Activated naive CD4-positive, alpha-beta T cell treated with anti-CD3 and anti-CD28 coated beads, Interleukin-2, amount 50 U/mL, for 72 hours (primary cell): ENCODE measurements at places on chromosomes 5 and 9.

GRCh38 chr5:32810804-32811203, 99.7 kb downstream of the NPR3 start:
- DNase-seq: no peak

GRCh38 chr5:178546675-178547033, 43.5 kb downstream of the COL23A1 start:
- no peak for DNase-seq

DNA sequence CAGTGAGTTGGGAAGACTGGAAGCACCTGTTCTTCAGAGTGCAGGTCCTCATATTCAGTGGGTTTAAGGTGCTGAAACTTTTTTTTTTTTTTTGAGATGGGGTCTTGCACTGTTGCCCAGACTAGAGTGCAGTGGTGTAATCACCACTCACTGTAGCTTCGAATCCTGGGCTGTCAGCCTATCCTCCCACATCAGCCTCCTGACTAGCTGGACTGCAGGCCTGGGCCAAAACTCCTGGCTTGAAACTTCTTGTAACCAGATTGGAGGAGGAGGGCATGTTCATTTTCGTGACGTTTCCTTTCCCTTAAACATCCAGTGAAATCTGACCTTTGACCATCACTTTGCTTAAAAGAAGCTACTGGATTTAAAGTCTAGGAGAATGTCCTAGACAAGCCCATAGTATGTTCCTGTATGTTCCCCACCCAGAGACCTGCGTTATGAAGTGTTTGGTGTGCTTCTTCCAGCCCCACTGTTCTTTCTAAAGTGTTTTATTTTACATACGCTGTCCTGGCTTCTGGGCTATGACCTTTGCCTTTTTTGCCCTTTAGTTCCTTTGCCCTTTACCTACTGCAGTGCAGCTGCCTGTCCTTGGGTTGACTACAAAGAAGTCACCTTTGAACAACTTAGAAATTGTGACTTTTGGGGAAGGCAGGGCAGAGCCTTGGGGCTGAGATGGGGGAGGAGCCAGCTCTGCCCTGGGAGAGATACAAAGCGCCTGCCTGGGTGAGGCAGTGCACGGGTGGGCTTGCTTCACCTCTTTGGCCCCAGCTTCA, 18.4 kb downstream of the TENT4A start:
- no peak for DNase-seq

DNA sequence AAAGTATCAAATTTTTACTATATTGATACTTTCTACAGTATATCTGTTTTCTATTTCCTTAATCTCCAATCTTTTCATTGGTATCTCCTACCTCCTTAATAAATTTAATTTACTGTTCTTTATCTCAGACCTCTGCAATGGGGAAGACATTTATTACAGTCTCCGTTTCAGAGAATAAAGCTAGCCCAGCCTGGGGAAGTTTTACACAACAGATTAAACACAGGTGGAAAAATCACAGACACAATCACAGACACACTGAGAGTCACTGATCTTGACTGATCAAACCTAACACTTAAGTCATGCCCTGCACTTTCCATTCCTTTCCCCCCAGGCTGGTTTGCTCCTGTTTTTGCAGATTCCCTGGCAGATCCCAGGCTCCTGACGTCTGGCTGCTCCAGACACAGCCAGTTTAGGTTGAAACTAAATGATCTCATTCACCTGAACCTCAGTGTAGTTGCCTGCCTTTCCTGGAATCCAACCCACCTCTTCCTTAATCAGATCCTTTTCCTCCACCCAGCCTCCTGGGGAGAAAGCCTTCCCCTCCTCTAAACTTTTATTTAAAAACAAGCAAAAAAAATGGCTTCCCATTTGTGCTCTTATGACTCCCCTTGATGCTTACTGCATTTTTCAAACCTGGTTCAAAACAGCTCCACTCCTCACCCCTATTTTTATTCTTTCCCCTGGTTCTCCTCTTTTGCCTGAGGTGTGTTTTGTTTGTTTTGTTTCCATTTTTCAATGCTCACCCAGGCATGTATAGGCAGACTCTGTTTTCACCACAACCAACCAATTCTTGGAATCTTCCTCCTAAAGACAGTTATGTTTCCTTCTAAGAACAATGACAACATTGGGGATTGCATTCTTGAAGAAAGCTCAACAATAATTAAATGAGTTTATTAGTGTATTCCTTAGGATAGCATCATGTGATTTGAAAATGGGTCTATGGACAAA, 29.5 kb upstream of the OSMR start:
- DNase-seq: no peak

DNA sequence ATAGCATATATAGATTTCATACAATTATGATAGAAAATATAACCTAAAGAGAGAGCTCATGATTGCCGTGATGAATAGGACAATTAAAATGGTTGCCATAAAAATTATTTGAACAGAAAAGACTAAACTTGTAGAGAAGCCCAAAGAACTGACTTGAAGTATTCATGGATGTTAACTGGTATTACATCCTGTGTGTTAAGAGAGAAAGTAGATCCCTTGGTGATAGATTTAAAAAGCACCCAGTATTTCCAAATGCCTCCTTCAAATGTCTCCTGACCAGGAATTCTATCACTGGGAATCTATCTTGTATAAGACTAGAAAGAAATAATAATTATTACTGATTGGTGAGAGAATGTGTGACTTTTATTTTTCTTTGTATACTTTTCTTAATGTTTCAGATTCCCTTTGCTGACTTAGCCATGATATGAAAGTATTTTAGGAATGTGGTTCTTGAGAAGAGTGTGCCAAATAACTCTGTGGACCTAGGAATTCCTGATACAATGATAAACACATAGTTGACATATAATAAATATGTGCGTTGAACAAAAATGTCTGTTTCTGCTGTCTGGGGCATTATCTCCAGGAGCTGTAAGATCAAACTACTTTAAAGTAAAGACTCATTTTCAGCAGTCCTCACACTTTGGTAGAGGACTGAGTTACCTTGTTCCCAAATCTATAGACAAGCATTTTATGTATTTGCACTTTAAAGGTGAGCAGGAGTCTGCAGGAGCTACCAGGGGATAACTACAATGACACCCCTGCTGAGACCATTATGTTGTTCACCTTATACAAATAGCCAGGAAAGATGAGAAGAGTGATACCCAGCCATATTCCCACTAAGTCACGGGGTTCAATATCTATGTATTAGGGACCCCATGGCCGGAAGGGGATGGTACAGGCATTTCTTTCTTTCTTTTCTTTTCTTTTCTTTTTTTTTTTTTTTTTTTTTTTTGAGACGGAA, 211.1 kb upstream of the TLE4 start:
- no peak for DNase-seq

- no peak for DNase-seq
Observed at GRCh38 chr9:84271921-84272556, 68.5 kb downstream of the SLC28A3 start.

GRCh38 chr5:157549283-157549629, 26.3 kb downstream of the ADAM19 start:
- DNase-seq: no peak

GRCh38 chr5:73299665-73300336, 126.8 kb downstream of the TMEM174 start:
- DNase-seq: no peak

DNA sequence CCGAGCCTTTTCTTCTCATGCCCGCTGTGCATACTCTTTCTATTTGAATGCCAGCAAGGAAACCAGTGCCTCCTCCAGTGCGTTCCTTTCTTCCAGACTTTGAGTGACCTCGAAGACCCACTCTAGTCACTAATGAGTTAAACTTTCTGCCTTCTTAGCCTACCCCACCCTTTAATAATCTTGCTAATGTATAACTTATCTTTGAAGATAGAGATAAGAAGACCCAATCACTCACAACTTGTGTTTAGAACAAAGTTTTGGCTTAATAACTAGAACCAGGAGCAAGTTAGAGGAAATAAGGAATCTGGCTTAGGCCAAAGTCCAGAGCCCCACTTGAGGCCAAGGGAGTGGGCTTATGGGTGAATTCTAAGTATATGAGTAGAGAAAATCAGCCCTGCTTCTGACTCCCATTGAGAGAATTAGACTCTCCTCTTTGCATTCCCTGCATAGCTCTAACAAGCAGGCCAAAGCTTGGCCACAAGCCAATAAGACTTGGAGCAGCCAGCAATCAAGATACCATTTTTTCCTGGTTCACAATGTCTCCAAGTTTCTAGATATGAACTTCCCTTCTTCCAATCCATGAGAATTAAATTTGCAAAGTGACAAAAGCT, 181.5 kb upstream of the PIK3R1 start:
- DNase-seq: no peak

GRCh38 chr5:142674531-142675469, 11.1 kb downstream of the FGF1 start:
- no peak for DNase-seq

DNA sequence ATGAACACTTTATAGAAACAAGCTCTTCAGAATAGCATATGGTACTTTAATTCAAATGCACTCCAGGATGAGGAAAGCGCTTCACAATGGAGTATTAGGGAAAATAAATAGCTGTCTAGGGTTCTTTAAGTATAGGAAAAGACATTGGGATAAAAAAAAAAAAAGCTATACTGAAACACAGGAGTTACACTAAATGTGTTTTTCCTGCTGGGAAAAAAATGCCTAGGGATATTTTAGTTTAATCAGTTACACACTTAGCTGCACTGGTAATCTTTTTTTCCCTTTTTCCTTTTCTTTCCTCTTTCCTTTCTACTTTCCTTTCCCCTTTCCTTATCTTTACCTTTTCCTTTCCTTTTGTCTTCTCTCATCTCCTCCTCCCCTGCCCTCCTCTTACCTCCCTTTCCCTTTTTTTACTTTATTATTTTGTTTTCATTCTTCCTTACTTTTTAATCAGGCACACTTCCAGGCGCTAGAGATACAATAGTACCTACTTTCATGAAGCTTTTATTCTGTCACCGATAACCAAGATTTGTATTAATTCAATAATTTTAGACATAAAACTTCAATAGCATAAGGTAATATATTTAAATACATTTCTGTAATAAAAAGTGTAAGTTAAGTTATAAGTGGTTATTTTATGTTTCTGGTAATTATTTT, 758.7 kb downstream of the CDH18 start:
- DNase-seq: no peak

DNA sequence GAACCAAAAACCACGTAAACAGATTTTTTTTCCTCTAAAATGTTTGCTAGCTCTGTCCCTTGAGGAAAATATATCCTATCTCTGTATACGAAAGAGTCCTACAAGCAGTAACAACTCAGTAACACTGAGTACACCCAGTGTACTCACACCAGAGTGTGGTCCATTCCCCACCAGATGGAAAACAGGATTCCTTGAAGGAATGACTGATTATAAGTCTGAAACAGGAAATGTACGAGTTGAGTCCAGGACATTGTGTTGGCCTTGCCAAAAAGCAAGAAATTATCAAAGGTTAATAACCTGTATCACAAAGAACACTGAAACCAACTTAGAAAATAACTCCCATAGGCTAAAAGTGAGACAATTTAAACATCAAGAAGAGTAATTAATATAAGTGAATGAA, 20.4 kb downstream of the GOLPH3 start:
- DNase-seq: no peak

- peak; percentile 16 for DNase-seq
Observed at GRCh38 chr9:89311346-89312221, 589 bp downstream of the CKS2 start.

DNA sequence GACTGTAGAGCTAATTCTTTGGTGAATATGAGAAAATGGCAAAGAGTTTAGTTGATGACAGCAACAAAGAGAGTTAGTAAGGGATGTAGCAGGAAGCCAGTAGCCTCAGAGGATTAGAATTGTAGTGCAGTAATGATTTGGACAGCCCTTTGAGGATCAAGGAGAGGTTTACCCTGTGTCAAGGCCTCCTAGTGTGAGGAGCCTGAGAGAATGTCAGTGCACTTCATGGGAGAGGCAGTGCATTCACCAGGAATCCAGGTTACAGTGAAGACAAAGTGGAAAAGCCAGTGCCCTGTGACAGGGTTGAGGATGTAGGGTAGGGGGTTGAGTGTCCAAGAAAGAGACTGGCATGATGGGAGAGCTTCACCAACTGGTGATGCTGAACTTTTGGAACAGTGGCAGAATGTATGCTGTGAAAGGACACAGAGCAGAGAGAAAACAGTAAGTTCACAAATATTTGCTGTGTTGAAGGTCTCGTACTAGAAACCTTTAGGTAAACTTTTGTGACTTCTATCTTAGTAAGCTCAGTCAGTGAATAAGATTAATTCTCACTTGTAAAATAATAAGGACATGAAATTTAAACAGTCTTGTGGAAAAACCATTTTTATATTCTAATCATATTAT, 27.3 kb downstream of the NLN start:
- no peak for DNase-seq

- no peak for DNase-seq
Observed at GRCh38 chr5:92308679-92309078, 925.6 kb upstream of the ARRDC3 start.

DNA sequence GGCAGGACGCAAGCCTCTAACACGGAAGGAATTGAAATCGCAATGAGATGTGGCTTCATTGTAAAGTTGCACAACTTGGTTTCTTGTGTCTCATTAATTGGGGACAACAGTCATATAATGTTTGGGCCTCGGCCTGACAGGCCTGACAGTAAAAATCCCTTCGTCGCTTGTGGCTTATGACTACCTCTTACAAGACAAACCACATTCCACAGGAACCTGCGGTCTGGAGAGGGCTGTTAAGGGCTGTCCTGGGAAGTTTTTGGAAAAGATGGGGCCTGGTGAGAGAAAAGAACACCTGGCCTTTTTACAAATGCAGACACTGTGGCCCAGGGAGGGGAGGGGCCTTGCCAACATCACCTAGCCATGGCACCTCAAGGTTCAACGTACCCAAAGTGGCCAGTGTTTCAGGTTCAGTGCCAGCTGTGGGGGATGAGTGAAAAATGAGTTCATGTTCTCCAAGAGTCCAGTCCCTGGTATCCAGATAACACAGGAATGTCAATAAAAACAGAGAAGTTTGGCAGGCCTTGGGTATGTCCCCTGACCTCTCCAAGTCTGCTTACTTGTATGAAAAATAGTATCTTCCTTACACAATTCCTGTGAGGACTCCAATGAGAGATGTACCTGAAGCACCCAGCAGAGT, 22.2 kb downstream of the SHB start:
- DNase-seq: no peak

DNA sequence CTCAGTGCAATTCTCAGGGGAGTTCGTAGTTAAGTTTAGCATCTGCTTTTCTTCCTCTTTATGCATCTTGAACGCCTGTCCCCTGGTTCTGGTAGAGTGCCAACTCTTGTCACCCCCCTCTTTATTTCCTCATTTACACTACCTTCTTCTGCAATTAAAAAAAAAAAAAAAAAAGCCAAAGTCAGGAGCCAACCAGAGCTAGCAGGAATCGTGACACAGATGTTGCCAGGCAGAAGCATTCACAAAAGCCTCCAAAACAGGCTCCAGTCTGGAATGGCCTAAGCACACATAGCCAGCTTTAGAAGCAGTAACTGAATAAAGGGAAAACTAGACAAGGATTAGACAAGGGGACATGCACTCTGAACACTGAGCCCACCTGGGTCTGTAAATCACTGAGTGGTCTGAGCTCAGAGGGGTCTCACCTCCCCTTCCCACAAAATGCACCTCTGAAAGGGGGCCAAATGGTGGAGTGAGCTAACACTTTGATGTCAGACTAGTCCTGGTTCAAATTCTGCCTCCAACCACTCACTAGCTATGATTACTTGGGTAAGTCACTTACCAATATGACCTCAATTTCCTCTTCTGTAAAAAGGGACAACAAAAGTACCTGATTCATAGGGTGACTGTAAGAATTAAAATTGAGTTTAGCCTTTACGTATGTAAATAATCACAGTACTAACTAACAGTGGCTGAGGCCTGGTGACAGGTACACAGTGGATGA, 2.0 kb downstream of the CD74 start:
- DNase-seq: peak; percentile 34

- no peak for DNase-seq
Observed at GRCh38 chr5:142032747-142033631, 20.2 kb upstream of the GNPDA1 start.

GRCh38 chr9:134773842-134774241, 106.8 kb upstream of the FCN2 start:
- no peak for DNase-seq
